AML-193 (cell line): ENCODE measurements at places on chromosomes 3 and 15.
A peak's percentile ranks its signal among the peaks of the same experiment; 100 is the strongest.

DNA sequence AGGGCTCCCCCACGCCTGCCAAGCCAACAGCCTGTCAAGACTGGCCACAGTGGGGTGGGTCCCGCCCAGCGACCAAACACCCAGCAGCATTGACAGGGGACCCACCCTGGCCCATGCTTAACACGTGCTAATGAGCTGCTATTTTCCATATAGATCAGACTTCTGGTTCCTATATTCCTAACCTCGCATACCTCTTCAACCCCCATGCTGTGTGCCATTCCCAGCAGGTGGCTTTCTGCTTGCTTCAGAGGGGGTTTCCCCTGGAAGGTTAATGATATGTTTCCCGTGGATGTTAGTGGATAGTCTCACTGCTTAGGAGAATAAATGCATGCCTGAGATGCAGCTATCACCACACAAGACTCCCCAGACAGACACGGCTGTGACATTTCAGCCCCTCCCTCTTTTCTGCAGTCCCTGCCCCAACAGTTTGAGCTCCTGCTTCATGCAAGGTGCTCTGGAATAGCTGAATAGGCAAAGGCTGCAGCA is 37.9 kb upstream of the MGLL start:
- DNase-seq = no peak

- DNase-seq = no peak
These were observed 55.0 kb upstream of the NMNAT3 start for GRCh38 chr3:139732729-139733128.

DNA sequence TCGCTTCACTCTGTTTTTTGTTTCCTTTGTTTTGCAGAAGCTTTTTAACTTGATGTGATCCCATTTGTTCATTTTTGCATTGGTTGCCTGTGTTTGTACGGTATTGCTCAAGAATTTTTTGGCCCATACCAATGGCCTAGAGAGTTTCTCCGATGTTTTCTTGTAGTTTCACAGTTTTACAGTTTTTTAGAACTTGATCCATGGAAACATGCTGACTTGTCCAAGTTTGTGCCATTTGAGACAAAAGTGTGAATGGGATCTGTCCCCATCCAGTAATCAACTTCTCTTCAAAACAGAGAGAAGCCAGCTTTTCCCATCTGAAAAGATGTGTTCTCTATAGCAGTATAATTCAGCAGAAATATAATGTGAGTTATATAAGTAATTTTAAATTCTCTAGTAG is 266.5 kb upstream of the LRTM1 start:
- DNase-seq = no peak

DNA sequence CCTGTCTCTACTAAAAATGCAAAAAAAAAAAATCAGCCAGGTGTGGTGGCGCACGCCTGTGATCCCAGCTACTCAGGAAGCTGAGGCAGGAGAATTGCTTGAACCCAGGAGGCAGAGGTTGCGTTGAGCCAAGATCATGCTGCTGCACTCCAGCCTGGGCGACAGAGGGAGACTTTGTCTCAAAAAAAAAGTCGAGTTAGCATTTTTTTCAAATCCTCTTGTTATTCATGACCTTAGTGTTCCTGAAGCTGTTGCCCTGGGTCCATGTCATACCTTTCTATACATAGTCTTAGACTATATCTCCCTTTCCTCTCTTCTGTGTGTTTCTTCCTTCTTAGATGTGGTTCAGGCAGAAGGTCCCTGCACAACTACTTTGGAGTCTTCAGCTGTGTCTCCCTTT is 6.4 kb downstream of the FMN1 start:
- no peak for DNase-seq

DNA sequence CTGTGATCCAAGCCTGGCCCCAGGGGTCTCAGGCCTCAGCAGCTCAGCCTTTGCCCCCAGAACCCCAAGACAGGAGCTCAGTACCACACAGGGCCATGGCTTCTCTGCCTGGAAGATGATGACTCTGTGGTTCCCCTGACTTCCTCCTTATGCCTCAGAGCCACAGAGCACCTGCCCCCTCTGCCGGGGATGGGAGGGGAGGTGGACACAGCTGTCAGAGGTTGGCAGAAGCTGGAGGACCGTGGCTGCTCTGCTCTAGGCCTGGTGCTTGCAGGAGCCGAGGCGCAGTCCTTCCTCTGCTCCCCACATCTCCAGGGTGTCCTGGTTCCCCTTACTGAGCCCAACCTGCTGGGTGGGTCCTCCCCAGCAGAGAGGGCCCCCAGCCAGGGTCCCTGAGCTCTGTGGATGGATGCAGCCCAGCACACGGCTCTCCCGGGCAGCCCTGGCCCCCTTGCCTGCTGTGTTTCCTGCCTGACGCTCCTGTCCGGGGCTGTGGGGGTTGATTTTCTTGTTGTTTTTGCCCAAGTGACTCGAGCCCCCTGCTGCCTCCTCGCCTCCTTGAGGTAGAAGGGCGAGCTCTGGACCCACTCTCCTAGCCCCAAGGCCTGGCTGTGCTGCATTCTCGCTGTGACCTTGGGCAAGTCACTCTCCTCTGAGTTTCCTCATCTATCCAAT is 36.6 kb downstream of the PSTPIP1 start:
- no peak for DNase-seq

DNA sequence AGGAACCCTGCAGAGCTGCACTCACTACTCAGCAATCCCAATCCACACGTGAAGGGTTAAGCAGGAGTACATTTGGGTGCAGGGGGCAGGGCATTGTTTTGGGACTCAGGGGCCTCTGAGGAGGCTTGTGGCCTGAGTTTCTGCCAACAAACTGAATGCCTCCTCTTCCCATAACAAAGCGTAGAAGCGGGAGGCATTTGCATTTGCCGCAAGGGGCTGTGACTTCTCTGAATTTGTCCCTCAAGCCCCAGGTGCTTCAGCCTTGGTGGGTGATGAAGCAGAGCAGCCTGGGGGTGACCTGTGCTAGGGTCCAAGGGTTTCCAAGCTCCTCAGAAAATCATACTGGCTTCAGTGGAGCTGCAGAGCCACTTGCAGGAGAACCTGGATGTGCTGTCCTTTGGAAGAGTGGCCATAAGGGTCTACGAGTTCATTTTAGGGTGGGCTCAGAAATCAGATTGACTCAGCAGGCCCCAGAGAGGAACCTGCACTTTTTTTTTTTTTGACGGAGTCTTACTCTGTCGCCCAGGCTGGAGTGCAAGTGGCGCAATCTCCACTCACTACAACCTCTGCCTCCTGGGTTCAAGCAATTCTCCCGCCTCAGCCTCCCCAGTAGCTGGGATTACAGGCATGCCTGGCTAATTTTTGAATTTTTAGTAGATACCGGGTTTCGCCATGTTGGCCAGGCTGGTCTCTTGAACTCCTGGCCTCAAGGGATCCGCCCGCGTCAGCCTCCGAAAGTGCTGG is 1.4 kb upstream of the RPSA start:
- DNase-seq = no peak

GRCh38 chr3:195113536-195114425 is 157.2 kb downstream of the XXYLT1 start:
- no peak for DNase-seq

- DNase-seq = no peak
These were observed 90.0 kb downstream of the PIK3R4 start for GRCh38 chr3:130656627-130657026.

DNA sequence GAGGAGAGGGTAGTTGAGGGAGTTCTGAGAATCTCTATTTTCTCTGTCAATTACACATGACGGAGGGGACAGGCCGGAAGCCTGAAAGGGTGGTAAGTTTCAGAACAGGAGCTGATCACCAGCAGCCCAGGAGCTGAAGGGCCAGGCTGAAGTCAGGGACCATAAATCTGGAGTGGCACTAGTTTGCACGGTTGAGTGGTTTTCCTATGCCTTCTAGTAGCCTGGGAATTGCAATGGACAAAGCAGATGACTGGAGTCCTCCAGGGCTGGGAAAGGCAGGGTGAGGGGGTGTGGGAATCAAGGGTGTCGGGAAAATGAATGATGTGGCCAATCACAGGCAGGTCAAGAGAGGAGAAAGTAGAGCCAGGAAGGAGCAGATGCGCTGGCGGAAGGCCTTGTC is 72.5 kb downstream of the MAGEF1 start:
- DNase-seq = no peak

- DNase-seq = peak; percentile 67
These were observed 86.0 kb downstream of the DTWD1 start for GRCh38 chr15:49706805-49707204.

DNA sequence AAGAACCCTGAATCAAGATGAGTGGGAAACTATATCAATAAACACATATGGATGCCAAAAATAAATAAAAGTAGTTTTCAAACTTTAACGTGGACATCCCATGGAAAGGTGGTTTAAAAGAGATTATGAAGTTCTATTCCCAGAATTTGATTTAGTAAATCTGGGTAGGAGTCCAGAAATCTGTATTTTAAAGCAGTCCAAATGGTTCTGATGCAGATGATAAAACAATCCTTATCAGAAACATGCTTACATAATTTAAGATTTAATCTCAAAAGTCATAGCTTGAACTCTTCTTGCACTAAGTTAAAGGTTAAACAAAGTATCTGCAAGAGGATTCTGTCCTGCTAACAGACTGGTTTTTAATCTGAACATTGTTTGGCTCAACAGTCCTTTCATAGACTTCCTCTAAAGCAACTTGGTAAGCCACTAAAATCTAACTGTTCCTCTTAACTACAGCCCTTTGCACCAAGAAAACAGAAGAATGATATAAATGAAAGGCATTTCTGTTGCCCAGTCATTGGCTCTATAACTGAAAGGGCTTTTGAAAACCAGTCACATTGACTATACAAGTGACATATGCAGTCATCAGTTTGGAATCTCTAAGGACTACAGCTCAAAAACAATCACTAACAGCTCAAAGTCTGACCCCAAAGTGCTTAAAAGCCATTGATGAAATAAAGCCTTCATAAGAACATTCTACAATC is 23.4 kb upstream of the MAP4 start:
- peak; percentile 40 for DNase-seq

- DNase-seq = no peak
These were observed 118.7 kb downstream of the PDE8A start for GRCh38 chr15:85100186-85100937.

- DNase-seq = no peak
These were observed 4.2 kb downstream of the ZSCAN2 start for GRCh38 chr15:84604826-84605553.

DNA sequence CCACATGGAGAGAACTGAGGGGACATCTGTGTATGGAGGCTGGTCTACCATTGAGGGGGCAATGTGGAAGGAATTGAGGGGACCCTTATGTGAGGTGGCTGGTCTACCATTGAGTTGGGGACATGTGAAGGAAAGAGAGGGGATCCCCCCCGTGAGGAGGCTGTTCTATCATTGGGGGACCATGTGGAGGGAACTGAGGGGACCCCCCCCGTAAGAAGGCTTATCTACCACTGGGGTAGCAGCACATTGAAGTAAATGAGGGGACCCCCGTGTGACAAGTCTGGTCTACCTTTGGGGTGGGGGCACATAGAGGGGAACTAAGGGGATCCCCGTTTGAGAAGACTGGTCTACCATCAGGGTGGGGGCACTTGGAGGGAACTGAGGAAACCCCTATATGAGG is 158.0 kb downstream of the FBLN2 start:
- no peak for DNase-seq

GRCh38 chr3:187919544-187919943 is 174.3 kb upstream of the BCL6 start:
- DNase-seq = no peak
